ENCODE measurements at places on chromosomes 5 and 9.

DNA sequence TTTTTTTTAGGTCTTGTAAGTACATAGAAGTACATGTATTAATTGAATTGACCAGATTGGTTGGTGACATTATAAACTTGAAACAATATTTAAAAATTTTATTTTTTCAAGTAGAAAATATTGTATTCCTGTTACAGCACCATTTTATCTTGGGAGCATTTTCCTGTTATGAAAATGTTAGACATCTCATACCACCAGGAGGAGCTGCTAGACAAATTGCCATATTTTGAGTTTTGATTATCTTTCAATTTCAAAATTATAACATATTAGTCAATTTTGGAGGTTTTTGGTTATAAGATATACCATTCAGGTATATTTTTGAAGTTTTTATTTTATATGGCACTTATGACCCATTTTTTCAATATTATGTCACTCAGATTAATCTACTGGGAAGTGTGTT lies 84.4 kb downstream of the CNTLN start:
- DNase-seq = no peak

- DNase-seq = no peak
Measured at GRCh38 chr9:113519426-113520108, 56.0 kb downstream of the RGS3 start.

DNA sequence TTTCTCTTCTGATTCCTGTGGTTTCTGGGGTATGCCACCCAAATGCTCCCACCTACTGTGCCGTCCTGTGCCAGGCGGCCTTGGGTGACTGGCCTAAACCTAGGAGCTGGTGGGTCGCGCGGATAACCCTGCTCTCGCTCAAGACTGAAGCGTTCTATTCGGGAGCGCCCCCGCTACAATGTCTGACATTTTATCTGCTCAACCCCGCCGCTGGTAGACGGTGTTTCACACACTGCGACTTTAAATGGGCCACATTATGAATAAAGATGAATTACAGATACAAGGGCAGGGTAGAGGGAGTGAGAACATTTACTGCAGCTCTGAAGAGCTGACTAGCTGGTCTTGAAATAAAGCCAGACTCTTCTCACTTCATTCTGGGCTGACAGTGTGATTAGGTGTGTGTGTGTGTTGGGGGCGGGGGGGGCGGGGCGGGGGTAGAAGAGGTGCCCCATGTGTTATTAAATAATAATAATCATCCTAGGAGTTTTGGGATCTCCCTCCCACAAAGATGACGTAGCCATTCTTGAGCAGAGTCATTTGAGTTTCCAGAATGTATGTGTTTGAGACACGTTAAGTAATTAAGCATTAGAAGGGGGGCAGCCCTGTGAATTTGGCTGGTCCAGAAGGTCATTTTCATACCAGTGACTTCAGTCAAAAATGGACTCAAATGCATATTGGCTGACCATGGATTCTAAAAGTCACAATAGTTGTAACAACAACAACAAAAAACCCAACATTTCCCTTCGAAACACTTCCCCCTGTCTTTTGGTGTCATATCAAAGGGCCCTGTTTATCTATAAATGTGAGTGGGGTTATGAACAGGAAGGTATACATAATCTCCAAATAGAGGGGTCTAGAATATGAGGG lies 1.0 kb upstream of the PTCH1 start:
- DNase-seq = no peak

DNA sequence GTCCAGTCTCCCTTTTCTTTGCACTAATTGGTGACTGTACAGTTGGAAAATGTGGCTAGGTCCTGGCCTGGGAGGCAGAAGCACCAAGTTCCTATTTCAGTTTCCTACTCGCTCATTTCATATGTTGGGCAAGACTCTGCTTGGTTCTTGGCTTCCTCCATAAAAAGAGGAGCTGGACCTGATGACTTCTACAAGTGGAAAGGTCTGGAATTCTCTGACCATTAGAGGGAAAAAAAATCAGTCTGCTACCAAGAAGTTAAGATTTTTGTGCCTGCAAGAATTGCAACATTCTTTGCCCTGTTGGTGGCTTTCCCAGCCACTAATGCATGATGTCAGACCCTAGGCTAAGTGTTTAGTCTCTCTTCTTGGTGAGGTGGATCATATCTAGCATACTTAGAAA lies 91.5 kb downstream of the WDR41 start:
- DNase-seq = no peak

GRCh38 chr5:138024117-138024516 lies 8.8 kb downstream of the FAM13B start:
- DNase-seq = no peak

Measured in HL-60 (cell line).